GM20000 (cell line): ENCODE measurements at places on chromosomes 7 and 10.

GRCh38 chr10:4202938-4203337 is 417.9 kb upstream of the KLF6 start:
- no peak for DNase-seq

DNA sequence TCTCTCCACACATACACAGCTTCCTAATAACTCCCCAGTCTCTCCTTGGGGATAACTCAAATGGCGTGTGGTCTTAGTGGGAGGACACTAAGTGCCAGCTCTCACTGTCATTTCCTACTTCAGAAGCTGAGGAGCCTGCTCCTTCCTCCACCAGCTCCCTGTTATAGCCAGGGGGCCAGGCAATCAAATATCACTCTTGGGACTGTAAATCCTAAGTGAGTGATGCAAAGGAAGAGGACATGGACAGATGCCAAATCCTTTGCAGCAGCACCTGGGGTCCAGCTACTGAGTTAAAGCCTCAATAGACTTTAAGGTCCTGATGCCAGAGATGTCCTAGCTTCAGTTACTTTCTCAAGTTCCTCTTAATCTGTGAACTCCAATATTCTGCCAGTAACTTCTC is 34.1 kb downstream of the SEM1 start:
- no peak for DNase-seq

DNA sequence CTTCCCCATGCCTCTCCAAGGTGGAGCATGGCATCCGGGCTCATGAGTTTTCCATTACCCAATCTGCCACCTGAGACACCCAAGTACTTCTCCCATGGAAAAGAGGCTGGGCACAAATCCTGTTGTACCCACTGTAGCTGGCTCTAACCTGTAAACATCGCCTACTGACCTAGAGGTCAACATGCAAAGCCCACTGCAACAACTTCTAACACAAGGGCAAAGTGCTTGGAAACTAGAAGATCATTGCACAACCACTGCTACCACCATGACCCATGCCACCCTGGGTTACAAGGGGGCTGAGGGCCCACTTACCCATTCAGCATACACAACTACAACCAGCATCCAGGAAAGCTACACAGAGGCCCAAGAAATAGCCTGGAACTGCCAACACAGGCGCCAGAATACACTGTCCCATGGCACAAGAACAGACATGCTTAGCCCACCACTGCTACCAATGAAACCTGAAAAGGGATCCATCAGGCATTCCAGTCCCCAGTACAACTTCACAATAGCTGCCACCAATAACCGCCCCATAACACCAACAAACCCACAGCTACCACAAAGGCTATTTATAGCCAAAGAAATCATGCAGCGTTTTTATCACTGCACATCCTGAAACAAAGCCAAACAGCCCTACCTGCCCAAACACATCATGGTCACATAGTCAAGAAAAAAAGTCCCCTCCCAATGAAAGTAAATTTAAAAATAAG is 63.4 kb downstream of the RNF32 start:
- no peak for DNase-seq

DNA sequence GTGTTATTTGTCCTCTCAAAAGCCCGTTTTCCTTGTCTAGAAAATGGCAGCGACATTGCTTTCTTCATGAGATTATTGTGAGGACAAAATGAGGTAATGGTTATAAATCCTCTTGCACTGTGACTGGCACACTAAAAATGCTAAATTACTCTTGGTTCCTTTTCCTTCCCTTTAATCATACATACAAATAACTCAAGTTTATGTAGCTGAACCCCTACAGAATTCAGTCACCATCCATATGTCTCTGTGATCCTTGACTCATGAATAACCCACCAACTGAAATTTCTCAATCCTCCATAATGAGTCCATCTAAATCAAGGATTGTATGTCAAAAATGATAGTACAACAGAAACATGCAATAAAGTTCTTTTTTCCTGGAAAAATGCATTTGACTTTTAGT is 71.3 kb upstream of the VWC2 start:
- no peak for DNase-seq

- DNase-seq = no peak
Observed at GRCh38 chr7:120055300-120055699, 217.7 kb upstream of the KCND2 start.

- no peak for DNase-seq
Observed at GRCh38 chr7:152902870-152903860, 143.6 kb downstream of the ACTR3B start.
